T47D (cell line): ENCODE measurements at places on chromosomes 6 and 20.

- DNase-seq: no peak
Observed at GRCh38 chr6:14386668-14387067, 269.1 kb downstream of the CD83 start.

- no peak for DNase-seq
Observed at GRCh38 chr6:13229205-13230085, 98.9 kb downstream of the TBC1D7 start.

- no peak for DNase-seq
Observed at GRCh38 chr20:51640743-51641142, 98.2 kb upstream of the NFATC2 start.

DNA sequence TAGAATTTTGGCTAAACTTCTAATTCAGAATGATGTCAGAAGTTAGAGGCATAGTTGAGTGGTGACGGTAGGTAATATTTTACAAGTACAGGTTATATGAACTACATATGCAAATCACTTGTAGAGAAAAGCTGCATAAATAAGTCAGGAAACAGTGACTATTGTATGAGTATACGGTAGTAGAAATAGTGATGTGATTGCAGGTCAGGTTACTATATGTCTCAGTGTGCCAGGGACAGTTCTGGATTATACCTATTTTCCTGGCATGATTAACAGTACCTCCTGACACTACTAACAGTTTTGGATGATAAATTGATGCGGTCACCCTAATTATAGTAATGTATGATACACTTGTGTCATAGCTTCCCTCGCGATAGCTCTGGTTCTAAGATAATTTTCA is 9.2 kb downstream of the DNAH8 start:
- no peak for DNase-seq

DNA sequence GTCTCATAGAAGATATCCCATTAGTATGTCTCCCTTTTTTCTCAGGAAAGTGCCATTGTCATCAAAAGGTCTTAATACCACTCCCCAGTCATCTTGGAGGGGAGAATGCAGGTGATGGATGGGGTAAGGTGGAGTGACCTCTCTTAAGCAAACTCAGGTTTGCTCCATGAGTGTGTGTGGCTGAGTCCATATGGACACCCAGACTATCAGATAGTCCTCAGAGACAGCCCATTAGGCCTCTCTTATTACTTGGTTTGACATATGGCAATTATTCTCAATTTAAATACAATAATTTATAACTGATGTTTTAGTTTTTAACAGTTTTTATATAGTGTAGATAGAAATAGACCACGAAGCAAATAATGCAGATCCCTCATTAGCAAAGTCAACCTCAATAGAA is 23.2 kb downstream of the LAMA4 start:
- no peak for DNase-seq

- DNase-seq: no peak
Observed at GRCh38 chr6:142303176-142303533, 1.3 kb downstream of the ADGRG6 start.

DNA sequence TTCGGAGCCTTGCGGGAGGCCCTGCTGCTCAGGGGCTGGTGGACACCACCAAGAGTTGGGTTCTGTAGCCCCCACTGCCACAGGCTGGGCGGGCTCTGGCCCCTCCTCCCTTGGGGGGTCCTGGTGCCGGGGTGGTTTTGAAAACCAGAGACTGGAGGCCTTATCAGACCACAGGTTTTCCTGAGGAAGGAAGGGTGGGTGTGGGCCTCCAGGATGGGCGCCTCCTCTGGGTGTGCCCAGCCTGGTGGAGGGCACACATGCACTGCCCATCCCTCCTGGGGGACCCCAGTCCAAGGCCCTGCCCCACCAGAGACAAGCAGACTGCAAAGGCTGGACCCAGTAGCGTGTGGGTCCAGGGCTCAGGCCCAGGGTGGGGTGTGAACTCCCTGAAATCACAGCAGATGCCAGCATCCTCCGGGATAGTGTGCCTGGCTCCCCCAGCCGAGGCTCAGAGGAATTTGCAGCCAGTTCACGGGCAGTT is 13.5 kb upstream of the ZBTB46 start:
- DNase-seq: no peak

DNA sequence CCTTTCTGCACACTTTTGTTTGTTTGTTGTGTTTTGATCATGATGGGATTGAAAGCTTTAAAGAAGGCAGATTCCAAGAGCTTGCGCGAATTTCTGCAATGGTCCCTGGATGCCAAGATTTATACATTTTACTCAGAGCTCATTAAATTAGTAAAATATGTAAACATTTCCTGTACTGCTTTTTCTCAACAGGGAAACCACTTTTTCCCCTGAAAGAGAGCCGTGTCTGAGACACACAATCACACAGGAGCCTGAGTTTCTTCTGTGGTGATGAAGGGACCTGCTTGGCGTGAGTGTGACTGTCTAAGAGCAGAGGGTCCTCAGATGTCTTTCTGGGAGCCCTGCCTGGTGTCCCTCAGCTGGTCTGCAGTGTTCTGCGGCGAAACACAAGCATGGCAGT is 12.1 kb upstream of the TAGAP start:
- DNase-seq: no peak

DNA sequence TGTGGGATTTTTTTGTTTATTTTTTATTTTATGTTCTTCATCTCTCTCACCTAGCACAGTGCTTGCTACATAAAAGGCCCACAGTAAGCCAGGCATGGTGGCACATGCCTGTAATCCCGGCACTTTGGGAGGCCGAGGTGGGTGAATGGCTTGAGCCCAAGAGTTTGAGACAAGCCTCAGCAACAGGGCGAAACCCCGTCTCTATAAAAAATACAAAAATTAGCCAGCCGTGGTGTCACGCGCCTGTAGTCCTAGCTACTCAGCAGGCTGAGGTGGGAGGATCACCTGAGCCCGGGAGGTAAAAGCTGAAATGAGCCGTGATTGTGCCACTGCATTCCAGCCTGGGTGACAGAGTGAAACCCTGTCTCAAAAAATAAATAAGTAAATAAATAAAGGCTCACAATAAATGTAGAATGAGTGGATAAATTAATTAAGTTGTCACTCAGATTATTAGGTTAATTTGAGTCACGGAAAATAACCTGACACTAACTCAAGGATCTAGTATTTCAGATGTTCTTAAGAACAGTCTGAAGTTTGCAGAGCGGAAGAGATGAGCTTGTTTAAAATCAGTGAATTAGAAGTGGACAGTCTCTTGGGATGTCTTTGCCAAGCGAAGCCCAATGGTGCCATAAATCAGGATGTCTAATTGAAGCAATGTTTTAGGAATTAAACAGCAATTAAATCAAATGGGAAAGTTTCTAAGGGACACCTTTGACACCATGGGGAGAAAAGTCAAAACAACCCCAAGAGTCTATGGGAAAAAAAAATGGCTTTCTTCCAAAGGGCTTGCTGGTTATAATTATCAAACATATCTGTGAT is 214.4 kb downstream of the ZNF217 start:
- no peak for DNase-seq

- no peak for DNase-seq
Observed at GRCh38 chr6:8108031-8108660, 5.8 kb upstream of the EEF1E1 start.

GRCh38 chr6:123967905-123968304 is 164.2 kb downstream of the NKAIN2 start:
- DNase-seq: no peak

GRCh38 chr6:157547112-157547511 is 166.1 kb downstream of the ZDHHC14 start:
- DNase-seq: no peak

DNA sequence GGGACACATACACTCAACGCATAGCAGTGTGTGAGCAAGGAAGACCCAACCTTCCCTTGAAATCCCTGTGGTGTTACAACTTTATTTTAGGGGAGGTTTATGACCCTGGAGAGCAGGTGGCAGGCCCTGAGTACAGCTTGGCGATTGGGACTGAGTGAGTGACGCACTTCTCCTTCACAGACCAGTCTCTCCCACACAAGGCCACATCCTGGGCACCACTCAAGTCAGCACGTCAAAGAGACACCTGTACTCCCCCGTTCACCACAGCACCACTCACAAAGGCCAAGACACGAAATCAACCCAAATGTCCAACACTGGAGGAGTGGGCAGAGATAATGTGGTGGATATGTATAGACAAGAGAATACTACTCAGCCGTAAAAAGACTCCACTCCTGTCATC is 57.0 kb upstream of the FRMD1 start:
- no peak for DNase-seq

- no peak for DNase-seq
Observed at GRCh38 chr6:90250405-90250804, 46.2 kb downstream of the BACH2 start.

GRCh38 chr20:58223358-58223941 is 5.0 kb downstream of the ANKRD60 start:
- DNase-seq: no peak

DNA sequence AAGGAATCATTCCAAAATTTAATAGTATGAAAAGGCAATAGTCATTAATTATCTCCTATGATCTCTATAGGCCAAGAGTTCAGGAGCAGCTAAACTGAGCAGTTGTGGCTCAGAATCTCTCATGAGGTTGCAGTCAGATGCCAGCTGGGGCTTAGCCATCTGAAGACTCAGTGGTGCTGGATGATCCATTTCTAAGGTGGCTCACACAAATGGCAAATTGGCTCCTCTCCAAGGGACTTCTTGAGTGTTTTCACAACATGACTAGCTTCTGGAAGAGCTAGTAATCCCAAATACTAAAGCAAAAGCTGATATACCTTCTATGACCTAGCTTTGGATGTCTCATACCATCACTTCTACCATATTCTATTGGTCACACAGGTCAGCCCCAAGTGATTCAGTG is 104.2 kb downstream of the HAO1 start:
- no peak for DNase-seq

DNA sequence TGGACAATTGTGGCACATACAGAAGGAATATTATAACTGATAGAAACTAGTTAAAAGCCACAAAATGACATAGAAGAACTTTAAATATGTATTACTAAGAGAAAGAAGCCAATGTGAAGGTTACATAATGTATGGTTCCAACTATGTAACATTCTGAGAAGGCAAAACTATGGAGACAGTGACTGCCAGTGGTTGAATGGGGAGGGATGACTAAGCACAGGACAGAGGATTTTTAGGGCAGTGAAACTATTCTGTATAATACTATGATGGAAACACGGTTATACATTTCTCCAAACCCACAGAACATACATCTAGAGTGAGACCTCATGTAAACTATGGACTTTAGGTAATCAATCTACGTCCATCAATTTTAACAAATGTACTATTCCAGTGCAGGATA is 22.4 kb downstream of the SYNCRIP start:
- no peak for DNase-seq

DNA sequence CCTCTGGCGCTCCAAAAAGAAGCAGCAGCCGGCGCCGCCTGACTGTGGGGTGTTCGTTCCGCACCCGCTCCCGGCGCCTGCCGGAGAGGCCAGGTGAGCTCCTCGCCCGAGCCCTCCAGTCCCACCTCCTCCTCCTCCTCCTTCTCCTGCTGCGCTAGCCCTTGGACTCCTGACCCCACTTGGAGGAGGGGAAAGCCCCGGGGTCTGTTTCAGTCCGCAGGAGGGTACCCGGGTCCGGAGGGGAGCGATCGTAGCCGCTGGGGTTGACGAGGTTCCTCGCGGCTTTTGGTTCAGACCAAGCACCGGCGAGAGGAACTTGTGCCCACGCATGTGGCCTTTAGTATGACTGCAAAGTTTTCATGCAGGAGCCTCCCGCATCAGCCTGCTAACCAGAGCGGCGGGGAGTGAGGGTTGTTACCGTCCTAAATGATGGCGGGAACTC is 493 bp downstream of the CRYBG1 start:
- peak; percentile 15 for DNase-seq

DNA sequence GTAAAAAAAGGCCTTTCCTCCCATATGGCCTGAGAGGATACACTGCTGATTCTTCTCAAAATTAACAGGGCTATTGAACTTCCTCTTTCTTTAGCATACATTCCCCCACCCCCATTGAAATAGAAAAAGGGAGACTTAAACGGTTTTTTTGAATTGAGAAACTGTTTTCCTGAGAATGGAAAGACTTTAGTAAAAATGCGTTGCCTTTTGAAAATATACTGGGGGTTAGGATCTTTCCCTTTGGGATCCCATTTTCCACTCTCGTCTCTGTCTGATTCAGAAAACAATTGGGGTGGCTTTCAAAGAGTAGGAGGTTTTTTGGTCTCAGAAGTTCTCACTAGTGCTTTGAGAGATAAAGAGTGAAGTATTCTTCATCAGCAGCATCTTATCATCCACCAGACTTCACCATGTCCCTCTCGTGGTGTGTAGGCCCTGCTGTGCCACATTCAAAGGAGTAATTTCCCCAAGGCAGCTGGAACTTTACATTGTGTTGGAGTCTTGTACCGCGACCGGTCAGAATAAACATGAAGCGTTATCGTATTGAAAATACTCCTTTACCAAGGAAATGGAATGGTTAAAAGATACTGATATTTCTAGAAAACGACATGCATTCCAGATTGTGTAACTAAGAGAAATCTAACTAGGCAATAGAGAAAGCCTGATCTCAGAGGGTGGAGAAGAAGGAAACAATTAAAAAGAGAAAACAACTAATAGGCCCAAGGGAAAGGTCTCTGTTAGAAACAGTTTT is 10.6 kb downstream of the MYB start:
- no peak for DNase-seq

DNA sequence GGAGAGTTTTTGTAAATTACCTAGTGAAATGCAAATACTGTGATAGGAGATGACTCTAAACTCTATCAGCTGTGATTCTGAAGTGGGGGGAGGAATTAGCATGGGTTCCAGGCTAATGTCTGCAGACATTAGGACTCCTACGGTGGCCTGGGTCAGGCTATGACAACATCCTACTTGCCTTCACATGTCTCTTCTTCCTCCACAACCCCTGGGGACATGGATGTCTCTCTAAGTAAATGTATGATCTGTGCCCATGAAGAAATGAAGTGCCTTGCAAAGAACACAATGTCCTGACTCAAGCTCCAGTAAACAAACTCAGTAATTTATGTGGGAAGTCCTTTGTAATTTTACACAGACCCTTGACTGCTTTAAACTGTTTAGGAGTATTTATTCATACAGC is 165.8 kb upstream of the EEF1E1 start:
- no peak for DNase-seq

GRCh38 chr6:106525882-106526275 is 103.4 kb downstream of the RTN4IP1 start:
- DNase-seq: no peak

DNA sequence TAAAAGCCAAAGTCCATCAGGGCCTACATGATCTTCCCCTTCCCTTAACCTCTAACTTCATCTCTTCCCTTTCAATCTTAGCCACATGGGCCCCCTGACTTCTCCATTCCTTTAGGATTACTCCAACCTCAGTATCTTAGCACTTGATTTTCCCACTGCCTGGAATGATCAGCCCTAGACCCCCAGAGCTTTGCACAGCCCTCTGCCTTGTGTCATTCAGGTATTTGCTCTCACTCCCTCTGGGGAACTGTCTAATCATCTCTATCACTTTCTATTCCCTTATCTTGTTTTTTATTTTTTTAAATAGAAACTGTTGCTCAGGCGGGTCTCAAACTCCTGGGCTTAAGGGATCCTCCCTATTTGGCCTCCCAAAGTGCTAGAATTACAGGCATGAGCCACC is 13.3 kb upstream of the ZNFX1 start:
- no peak for DNase-seq

- DNase-seq: no peak
Observed at GRCh38 chr20:46893051-46893450, 1.6 kb upstream of the EYA2 start.
